T-helper 2 cell (primary cell): ENCODE measurements at places on chromosomes 7 and 10.

DNA sequence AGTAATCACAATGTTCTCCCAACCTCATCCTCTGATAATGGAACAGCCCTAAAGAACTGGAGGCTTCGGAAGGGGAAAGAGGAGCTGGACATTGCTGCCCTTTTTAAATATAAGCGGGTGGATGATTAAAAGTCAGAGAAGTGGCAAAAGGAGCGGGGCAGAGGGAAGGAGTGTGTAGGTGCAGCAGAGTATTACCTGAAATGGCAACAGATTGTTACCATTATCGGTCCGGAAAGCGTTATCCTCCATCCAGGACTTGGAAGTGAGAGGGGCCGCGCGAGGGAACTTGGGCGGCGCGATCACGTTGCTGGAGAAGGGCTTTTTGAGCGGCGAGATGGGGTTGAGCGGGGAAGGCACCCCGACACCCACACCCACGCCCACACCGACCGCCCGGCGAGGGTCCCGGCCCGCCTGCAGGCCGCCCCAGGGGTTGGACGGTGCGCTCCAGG lies 51.7 kb downstream of the CPEB3 start:
- DNase-seq = no peak

DNA sequence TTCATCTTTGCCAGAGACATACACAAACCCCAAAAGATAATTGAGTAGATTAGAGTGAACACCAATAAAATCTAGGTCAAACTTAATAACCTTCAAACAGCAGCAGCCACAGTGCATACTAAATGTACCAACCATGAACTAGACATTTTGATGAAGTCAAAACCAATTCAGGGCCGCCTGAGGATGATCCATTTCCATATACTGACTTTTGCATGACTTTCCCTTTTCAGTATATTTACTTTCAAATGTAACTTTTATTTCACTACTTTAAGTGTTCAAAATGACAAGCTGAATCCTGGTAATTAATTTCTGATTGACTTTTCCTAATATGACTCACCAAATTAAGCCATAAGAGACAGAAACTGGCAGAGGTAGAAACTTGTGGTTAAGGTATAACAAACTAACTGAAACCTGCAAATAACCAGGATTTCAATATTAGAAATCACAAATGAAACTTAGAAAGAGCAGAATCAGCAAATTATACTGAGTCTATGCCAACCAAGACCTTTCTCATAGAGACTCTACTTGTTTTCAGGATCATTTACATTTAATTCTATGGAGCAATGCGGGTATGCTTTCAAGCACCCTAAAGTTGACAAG lies 171.9 kb upstream of the LRRN3 start:
- DNase-seq = peak; percentile 62

- DNase-seq = no peak
Measured at GRCh38 chr10:28600056-28600455, 67.1 kb downstream of the WAC start.

GRCh38 chr10:48780341-48780740 lies 95.7 kb downstream of the WDFY4 start:
- DNase-seq = no peak

DNA sequence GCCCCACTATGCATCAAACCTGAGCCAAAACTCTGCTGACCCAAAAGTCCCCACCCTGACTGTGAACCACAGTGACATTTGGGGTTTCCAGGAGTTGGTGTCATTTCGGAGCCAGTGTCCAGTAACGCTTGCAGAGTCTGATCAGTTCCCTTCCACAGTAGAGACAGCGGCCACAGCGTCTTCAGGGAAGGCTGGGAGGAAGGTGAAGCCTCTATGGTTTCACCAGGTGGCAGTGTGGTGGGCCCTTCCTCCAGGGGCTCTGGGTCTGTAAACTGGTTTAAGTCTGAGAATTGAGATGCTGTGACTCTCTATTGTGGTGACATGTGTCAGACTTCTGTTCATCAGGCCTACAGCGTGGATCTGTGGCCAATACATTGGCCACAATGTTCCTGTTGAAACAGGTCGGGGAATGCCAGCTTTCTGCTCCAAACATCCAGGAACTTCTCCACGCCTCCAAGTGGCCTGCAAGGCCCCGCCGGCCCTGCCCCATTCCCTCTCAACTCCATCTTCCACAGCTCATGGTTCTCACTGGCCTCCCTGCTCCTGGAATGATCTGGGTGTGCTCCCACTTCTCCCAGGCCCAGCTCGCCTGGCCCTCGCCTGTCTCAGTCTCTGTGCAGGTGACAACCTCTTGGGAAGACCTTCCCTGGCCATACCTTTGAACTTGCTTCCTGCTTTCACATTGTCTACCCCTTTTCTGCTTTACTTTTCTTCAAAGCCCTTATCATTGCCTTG lies 124.5 kb upstream of the FAM20C start:
- DNase-seq = no peak

DNA sequence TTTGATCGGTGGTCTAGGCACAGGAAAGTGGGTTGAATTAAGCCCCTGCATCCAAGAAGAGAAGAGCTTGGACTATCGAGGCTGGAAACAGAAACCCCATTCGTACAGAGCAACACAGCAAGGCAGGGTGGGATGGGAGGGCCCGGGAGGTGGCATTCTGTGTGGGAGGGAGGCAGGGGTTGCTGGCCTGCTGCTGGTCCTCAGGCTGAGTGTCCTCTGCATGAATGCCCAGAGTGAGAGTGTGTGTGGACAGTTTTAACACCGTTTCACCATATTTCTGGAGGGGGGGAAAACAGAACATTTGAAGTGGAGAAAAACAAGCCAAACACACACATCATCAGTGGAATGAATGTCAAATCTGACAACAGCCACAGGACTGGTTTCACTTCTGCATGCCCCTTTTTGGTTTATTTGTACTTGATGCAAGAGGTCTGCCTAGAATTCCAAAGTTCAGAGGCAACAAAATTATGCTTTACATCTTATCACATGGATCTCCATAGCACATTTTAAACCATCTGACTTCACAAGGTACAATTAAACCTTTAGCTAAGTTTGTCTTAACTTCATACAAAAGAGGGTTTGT lies 11.1 kb upstream of the ENO4 start:
- no peak for DNase-seq

DNA sequence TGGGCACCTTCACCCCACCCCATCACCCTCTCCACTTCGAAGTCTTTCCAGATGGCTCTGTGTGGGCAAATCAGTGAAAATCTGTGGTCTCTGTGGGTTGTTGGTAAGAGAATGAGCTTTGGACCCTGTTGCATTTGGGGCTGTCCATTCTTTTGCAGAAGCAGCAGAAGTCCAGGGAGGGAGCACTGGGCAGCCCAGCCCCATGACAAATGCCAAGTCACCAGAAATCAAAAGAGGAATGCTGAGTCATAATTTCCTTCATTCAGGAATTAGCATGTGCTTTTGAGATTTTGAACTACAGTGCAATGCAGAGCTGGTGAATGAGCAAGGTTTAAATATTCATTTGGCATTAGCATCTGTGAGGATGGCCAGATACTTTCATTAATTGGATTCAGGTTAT lies 556.2 kb downstream of the LRMDA start:
- DNase-seq = no peak

GRCh38 chr10:63431962-63432797 lies 33.6 kb downstream of the JMJD1C start:
- no peak for DNase-seq

DNA sequence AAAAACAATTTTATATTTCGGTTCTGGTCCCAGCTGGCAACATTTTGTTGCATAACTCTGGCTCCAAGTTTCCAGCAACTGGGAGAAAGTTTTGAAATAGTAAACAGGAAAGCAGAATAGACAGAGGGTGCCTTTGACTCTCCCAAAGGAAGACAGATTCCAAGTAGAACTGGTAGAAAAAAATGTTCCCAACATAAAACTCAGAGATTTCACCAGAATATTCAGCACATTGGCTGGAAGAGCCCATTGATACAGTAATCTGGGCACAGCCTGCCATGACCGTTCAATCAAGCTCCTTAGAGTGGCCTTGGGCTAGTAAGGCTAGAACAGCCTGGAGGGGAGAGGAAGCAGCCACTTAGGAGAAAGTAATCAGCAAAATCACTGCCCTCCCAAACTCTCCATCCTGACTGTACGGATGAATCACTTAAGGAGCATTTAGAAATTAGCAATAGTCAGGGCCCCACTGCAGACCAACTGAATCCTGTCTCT lies 120.4 kb downstream of the CUBN start:
- no peak for DNase-seq

DNA sequence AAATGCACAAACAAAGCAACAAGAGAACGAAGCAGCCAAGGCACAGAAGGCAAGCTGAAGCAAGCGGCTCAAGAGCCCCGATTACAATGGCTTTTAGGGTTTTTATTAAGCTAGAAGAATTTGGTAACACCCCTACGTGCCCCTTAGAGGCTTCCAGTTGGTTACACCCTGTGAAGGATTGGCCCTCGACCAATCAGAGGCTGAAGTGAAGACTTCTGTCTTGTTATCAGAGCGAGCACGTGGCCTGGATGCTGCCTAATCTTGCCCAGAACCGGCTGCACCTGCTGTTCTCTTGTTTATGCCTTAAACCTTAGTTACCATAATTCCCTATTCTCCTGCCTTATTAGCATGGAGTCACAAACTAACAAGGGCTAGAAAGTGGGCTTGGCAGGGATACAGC lies 21.4 kb downstream of the KCNK18 start:
- DNase-seq = no peak

GRCh38 chr7:132677918-132678317 lies 101.6 kb upstream of the PLXNA4 start:
- no peak for DNase-seq

- no peak for DNase-seq
Measured at GRCh38 chr7:117216436-117217069, 106.3 kb downstream of the WNT2 start.

DNA sequence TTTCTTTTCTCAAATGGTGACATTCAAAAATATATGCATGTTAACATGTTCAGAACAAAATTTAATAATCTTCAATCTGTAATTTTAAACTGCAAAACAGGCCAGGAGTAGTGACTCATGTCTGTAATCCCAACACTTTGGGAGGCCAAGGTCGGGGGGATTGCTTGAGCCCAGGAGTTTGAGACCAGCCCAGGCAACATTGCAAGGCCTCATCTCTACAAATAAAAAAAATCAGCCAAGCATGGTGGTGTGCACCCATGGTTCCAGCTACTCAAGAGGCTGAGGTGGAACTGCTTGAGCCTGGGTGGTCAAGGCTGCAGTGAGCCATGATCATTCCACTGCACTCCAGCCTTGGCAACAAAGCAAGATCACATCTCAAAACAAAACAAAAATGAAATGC lies 394.3 kb downstream of the PARD3 start:
- no peak for DNase-seq

DNA sequence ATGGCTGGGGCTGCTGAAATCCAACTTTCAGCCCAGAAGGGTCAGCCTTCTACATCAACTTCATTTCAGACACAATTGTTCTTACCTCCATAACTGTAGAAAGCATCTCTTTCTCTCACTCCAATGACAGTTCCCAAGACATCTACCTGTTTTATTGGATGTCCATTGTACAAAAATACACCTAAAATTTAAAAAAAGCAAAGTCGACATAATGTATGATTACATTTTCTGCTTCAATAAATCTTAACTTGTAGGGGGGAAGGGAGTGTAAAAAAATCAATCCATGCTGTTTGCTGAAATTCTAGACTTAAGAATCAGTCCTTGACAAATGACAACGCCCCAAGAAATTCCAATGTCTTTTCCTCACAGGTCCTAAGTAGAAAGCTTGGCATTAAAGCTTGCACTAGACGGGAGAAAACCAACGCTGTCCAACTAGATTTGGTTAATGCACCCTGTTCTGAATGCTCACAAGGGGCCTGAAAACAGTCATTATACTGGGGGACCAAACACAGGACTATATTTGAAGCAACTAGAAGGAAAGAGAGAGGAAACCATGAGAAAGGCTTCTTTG lies 7.5 kb downstream of the STN1 start:
- DNase-seq = no peak

DNA sequence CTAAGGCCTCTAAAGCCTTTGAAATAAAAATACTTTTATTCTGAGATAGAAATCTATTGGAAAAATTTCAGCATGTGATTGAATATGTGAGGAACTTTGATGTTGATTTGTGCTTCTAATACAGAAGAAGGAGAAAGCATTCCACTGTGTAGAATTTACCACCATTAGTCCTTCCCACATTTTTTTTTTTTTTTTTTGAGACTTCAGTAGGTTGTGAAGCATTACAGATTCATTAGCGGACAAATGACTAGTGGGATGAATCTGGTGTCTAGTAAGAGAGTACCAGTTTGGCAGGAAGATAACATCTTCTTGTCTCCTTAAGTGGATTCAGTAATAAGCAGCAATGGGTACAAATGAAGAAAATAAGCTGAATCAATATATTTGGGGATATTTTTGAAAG lies 95.5 kb downstream of the ANKRD30A start:
- DNase-seq = no peak

- no peak for DNase-seq
Measured at GRCh38 chr10:97332591-97333350, 1.8 kb downstream of the FRAT2 start.

DNA sequence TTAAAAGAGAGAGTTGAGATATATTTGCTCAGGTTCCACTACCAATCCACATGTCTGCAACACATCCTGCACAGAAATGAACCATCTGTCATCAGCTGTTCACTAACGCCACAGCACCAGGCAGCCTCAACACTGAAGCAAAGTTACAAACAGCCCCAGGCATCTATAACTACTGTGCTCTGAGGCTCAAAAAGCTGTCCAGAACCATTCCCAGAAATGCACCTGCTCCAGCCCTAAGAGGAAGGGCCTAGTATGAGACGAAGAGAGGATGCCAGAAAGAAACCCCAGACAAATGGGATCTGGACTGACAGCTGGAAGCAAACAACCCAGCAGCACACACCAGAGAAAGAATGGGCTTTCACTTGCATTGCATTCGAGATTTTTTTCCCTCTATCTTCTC lies 159.3 kb downstream of the ELMO1 start:
- DNase-seq = no peak

DNA sequence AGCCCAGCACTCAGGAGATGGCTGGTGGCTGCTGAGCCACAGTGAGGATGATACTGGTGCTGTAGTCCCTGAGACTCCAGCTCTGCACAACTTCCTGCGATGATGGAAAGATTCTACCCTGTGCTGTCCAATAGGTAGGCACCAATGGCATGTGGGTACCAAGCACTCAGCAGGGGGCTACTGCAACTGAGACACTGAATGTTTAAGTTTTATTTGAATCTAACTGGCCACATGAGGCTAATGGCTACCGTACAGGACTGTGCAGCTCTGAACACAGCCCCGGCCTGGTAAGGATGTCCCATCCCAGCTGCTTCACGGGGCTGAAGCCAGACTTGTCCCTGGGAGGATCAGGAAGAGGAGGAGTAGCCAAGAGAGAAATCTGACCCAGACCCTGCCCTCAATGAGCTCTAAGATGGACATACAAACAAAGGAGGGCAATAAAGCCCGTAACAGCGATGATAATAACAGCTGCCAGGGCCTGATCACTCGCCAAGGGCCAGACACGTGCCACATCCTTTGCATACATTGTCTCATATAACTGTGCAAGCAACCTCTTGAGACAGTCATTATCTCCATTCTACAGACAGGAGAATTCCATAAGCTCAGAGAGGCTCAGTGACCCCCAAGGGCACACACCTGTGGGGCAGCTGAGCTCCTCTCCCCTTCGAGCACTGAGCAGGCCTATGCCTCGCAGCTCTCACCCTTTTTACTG lies 3.8 kb downstream of the GPRIN2 start:
- DNase-seq = no peak
